Glutamatergic neuron (in vitro differentiated cells): ENCODE measurements at places on chromosomes 6 and 20. TPM values are rescaled to one million over a fixed set of nuclear protein-coding genes. Genes with fewer than 3 reads are reported as not detected.

DNA sequence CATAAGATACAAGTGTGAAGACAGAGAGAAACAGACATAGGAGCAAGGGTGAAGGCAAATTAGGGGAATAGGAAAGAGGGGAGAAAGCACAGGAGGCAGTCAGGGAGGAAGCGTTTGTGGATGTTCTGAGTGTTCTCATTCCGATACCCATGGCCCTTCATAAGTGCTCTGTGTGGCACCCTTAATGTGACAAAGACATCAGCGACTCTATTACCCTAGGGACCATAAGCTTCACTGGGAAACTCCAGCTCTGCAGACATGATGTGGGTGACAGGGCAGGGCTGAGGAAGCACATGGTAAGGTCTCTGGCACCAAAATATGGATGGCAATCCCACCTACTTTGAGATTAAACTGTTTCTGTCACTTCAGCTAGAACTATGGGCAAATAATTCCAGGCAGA lies 33.0 kb downstream of the F13A1 start:
- peaks cover 4% of the 10 kb centered on the region for H3K4me1 ChIP-seq
- no peak overlapping the region for H3K4me3 ChIP-seq
- peaks cover 3% of the 10 kb centered on the region for H3K27me3 ChIP-seq
- DNase-seq, result no peak

- peaks cover 2% of the 10 kb centered on the region for H3K27me3 ChIP-seq
- DNase-seq, result no peak
- H3K4me3 ChIP-seq, result no peak overlapping the region
- H3K27ac ChIP-seq, result no peak overlapping the region
- H3K36me3 ChIP-seq, result no peaks in the 10 kb centered on the region
- no peaks in the 10 kb centered on the region for H3K4me1 ChIP-seq
Observed at GRCh38 chr20:55953201-55953600, 52.1 kb downstream of the CBLN4 start.

DNA sequence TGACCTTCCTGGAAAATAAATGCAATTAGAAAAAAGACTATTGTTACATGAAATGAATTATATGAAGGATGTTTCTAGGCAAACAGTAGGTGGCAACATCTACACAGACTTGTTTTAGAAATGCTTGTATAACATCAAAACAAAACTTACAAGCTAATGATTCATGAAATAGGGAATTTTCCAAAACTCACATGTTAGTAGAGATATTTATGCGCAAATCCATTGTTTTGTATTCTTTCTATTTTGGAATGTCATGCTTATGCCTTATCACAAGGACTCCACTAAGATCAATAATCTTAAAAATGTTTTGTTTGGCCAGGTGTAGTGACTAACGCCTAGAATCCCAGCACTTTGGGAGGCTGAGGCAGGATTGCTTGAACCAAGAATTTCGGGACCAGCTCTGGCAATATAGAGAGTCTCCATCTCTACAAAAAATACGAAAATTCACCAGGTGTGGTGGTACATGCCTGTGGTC lies 32.3 kb upstream of the LGSN start:
- H3K36me3 ChIP-seq, result no peaks in the 10 kb centered on the region
- DNase-seq, result no peak
- peaks cover 1% of the 10 kb centered on the region for H3K27me3 ChIP-seq

CTCFL gene
- total RNA-seq, result not detected

ARFGEF3 gene
- total RNA-seq, result 15.3 TPM
